HFFc6 (cell line): ENCODE measurements at places on chromosomes 2 and 18.
A peak's percentile ranks its signal among the peaks of the same experiment; 100 is the strongest.

DNA sequence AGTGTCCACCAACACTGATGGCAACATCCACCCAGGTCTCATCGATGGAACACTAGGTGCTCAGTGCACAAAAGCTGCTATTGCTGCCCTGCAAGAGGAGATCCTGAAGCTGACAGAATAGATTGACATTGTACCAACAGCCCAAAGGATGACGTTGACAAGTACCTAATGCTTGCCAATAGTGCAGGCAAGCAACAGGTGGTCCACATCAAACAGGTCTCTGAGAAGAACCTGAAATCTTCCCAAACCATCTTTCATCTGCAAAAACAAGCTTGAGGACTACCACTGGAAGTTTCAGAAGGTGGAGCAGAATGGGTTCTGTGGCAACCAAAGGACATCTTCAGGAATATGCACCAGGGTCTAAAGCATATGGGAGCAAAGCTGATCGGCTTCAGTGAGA is 15.8 kb upstream of the PROKR1 start:
- H3K36me3 ChIP-seq: no peaks in the 10 kb centered on the region
- H3K4me1 ChIP-seq: no peaks in the 10 kb centered on the region
- H3K4me3 ChIP-seq: no peak overlapping the region
- no peak overlapping the region for H3K27ac ChIP-seq
- H3K27me3 ChIP-seq: peaks cover 26% of the 10 kb centered on the region

- H3K36me3 ChIP-seq: no peaks in the 10 kb centered on the region
- H3K27ac ChIP-seq: no peak overlapping the region
- peak; percentile 33 for DNase-seq
- H3K4me3 ChIP-seq: no peak overlapping the region
- H3K4me1 ChIP-seq: peaks cover 44% of the 10 kb centered on the region
- no peaks in the 10 kb centered on the region; the same call in 1 of the 2 replicates for H3K27me3 ChIP-seq
These were observed 289.4 kb downstream of the ALK start for GRCh38 chr2:29632018-29632417.

DNA sequence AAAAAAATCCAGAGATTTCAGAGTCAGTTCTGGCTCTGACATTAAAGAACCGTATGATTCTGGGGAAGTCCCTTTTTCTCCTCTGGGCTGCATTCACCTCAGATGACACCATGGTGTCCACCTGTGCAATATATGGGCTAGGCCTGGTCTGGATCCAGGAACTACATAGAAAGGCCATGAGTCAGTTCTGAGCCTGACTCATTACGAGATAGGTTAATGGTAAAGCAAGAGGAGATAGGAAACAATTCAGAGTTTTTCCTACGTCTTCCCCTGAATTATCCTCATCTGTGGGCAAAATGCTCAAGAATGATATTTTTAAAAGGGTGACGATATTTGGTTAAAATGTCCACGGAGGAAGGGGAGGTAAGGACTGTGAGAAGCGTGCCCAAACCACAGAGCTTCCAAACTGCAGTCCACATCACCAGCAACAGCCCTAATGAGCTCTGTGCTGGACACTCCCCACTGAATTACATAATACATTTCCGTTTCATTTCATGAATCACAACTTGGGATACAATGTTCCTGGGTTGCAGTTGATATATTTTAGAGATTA is 180.1 kb upstream of the OSR1 start:
- H3K27me3 ChIP-seq: no peaks in the 10 kb centered on the region
- H3K4me1 ChIP-seq: peaks cover 81% of the 10 kb centered on the region
- H3K36me3 ChIP-seq: peaks cover 5% of the 10 kb centered on the region
- H3K4me3 ChIP-seq: peak overlapping the region; percentile 68

DNA sequence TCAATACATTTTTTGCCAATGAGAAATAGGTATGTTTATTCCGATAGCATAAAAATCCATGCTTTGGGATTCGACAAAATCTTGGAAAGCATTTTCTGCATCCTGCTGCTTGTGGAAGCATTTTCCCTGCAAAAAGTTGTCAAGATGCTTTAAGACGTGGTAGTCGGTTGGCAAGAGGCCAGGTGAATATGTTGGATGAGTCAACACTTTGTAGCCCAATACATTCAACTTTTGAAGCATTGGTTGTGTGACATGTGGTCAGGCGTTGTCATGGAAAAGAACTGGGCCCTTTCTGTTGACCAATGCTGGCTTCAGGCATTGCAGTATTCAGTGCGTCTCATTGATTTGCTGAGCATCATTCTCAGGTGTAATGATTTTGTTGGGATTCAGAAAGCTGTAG is 764.5 kb downstream of the TRIB2 start:
- no peaks in the 10 kb centered on the region for H3K36me3 ChIP-seq
- no peaks in the 10 kb centered on the region for H3K4me1 ChIP-seq
- DNase-seq: no peak
- no peaks in the 10 kb centered on the region for H3K27me3 ChIP-seq
- no peak overlapping the region for H3K4me3 ChIP-seq
- no peak overlapping the region for H3K27ac ChIP-seq

DNA sequence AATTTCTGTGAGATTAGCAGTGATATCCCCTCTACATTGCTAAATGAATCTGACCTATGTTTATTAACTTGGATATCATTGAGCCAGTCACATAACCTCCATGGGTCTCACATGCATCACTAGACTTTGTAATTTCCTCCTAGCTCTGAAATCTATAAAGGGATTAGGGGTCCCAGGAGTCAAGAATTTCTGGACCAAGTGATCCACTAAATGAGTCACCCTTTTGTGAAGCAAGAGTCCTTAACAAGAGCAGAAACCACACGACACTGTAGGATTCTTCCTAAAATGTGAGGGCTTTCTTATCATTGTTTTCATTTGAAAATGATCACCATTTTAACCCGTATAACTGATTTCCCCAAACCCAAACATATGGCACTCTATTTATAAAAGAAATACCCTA is 90.3 kb downstream of the DHRS9 start:
- H3K36me3 ChIP-seq: no peaks in the 10 kb centered on the region
- H3K4me3 ChIP-seq: no peak overlapping the region
- no peaks in the 10 kb centered on the region for H3K4me1 ChIP-seq
- no peaks in the 10 kb centered on the region for H3K27me3 ChIP-seq

GRCh38 chr2:9460441-9461017 is 13.8 kb upstream of the IAH1 start:
- DNase-seq: no peak
- H3K4me1 ChIP-seq: no peaks in the 10 kb centered on the region; the same call in none of the 2 replicates
- no peaks in the 10 kb centered on the region; the same call in 1 of the 2 replicates for H3K27me3 ChIP-seq
- no peak overlapping the region for H3K27ac ChIP-seq
- peaks cover 21% of the 10 kb centered on the region for H3K36me3 ChIP-seq
- no peak overlapping the region for H3K4me3 ChIP-seq

DNA sequence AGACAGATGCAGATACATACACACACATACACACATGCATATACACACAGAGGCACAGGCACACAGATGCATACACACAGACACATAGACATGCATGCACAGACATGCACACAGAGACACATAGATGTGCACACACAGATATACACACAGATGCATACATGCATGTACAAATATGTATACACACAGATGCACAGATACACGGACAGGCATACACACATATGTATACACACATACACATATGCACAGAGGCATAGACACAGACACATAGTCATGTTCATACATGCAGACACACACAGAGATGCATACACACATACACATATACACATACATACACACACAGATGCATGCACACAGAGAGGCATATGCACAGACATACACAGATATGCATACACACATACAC is 437.3 kb upstream of the SMIM21 start:
- H3K4me3 ChIP-seq: no peak overlapping the region
- DNase-seq: no peak
- H3K4me1 ChIP-seq: no peaks in the 10 kb centered on the region

GRCh38 chr2:235390108-235390815 is 103.6 kb upstream of the AGAP1 start:
- no peak for DNase-seq
- H3K27me3 ChIP-seq: peaks cover 4% of the 10 kb centered on the region
- no peak overlapping the region for H3K27ac ChIP-seq

- H3K36me3 ChIP-seq: no peaks in the 10 kb centered on the region
- DNase-seq: no peak
- H3K27ac ChIP-seq: no peak overlapping the region
- H3K4me1 ChIP-seq: peaks cover 24% of the 10 kb centered on the region
- no peak overlapping the region for H3K4me3 ChIP-seq
These were observed 95.2 kb downstream of the ZCCHC2 start for GRCh38 chr18:62617793-62618591.

- no peak for DNase-seq
- peak overlapping the region; percentile 61 for H3K27ac ChIP-seq
- peaks cover 1% of the 10 kb centered on the region for H3K27me3 ChIP-seq
These were observed 56.4 kb downstream of the MAP4K3 start for GRCh38 chr2:39380525-39381150.

DNA sequence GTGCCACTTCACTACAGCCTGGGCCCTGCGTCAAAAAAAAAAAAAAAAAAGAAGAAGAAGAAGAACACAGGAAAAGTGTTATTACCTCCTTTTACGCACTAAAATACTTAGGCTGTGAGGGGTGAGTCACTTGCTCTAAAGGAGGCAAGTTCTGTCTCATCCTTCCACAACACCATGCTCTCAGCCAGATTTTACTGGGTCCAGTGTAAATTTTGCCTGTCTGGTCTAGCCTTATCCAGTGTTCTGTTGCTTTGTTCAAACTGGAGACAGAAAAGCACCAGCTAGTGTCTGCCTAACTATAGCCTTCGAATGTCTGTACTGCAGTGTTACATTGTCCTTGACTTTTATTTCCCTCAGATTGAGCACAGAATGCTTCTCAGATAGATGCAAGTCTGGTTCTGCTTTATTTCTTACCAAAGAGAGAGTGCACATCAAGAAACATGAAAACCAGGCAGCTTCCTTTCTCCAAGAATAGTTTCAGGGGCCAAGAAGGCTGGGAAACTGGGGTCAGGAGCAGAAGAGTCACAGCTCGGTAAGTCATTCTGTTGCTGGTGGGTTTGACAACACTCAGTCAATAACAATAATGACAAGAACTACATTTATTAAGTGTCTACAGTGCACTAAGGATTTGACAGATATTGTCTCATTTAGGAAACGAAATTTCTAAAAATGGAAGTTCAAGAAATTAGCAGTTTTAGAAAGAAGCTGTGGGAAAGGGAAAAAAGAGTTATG is 3.1 kb upstream of the MSGN1 start:
- no peak overlapping the region for H3K27ac ChIP-seq
- H3K27me3 ChIP-seq: peaks cover 6% of the 10 kb centered on the region
- H3K4me3 ChIP-seq: peak overlapping the region; percentile 5; the same call in 1 of the 2 replicates
- no peaks in the 10 kb centered on the region for H3K36me3 ChIP-seq

- peak overlapping the region; percentile 99 for H3K27ac ChIP-seq
- H3K36me3 ChIP-seq: peaks cover 57% of the 10 kb centered on the region
- peaks cover 70% of the 10 kb centered on the region for H3K4me1 ChIP-seq
- peak overlapping the region; percentile 27; the same call in 1 of the 2 replicates for H3K4me3 ChIP-seq
These were observed 124.5 kb downstream of the SMAD7 start for GRCh38 chr18:48826271-48826670.

GRCh38 chr18:23990474-23991410 is 23.8 kb upstream of the TTC39C start:
- no peak for DNase-seq
- no peak overlapping the region for H3K4me3 ChIP-seq
- H3K36me3 ChIP-seq: no peaks in the 10 kb centered on the region
- H3K27ac ChIP-seq: no peak overlapping the region
